ENCODE measurements at places on chromosomes 4 and X. TPM values are rescaled to one million over a fixed set of nuclear protein-coding genes. Genes with fewer than 3 reads are reported as not detected.

Gene BMP3
- total RNA-seq: not detected

Gene RNF150
- 0.18 TPM for total RNA-seq

Gene ETDB
- not detected for total RNA-seq

Gene CT45A3
- total RNA-seq: 1.7 TPM

Gene PRR32
- total RNA-seq: not detected

Gene POU3F4
- total RNA-seq: not detected

Measured in G401 (cell line).